Hematopoietic multipotent progenitor cell treated with erythropoietin and hydrocortisone succinate and interleukin-3 and kit ligand, for 4 days (in vitro differentiated cells): ENCODE measurements at places on chromosomes 3 and 15.

DNA sequence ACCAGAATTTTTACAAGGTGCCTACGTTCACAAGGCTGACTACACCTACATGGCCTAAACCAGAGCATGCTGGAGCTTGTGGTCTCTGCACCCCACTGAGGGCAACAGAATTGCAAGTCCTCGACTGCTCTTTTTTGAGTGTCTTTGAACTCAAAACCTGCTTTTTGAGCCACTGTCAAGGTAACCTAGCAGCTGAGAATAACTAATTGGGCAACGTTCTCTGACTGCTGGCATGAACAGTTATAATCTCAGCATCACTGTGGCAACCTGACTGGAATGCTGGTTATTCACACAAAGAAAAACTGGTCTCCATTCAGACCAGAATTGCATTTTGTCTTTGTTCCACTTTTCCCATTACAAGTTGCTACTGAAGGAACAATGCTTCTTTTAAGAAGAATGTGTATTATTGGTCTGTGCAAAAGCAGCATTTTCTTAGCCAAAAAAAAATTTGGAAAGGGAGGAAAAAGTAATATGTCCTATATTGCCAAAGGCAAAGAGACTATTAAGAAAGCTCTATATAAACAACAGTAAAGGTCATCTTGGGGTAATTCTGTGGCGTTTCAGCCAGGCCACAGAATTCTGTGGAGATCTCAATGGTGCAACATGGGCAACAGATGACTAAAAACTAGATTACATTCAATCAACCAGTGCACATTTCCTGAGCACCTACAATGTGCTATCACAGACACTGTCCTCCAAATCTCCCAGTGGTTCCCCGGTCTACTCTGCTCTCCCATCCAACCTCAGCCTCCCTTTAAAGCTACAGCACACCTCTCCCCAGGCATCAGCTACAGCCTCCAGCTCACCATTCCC lies 76.8 kb downstream of the TNIK start:
- DNase-seq = no peak

DNA sequence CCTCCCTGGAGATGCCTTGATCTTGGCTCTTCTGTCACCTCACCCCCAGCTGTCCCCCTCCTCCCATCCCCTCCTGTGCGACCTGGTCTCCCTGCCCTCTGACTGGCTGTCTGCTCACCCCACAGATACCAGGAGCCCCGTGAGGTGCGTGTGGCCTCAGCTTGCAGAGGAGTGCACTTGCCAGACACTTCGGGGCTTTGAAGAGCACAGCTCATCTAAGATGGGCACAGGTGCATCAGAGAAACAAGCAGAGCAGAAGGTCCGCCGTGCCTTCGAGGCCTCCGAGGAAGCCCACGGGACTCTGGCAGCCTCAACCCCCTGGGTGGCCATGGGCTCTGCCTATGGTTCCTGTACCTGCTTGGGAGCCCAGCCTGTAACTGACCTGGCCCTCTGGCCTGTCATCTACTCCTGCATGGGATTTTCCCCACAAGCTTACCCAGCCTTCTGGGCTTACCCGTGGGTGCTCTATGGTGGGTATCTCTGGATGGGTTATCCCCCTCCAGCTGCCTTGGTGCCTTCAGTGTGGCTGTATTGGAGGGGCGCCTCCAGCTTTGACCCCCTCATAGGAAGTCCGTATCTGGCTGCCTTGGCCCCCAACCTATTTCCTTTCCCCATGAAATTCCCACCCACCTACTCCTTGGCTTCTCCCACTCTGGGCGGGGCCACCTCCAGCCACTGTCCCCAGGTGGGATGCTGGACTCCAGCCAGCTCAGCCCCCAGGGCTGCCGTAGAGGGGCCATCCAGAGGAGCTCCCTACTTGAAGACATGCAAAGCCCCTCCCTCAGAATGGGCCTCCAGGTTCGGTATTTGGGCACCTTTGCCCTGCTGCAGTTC lies 3.8 kb downstream of the PRR23E start:
- no peak for DNase-seq

DNA sequence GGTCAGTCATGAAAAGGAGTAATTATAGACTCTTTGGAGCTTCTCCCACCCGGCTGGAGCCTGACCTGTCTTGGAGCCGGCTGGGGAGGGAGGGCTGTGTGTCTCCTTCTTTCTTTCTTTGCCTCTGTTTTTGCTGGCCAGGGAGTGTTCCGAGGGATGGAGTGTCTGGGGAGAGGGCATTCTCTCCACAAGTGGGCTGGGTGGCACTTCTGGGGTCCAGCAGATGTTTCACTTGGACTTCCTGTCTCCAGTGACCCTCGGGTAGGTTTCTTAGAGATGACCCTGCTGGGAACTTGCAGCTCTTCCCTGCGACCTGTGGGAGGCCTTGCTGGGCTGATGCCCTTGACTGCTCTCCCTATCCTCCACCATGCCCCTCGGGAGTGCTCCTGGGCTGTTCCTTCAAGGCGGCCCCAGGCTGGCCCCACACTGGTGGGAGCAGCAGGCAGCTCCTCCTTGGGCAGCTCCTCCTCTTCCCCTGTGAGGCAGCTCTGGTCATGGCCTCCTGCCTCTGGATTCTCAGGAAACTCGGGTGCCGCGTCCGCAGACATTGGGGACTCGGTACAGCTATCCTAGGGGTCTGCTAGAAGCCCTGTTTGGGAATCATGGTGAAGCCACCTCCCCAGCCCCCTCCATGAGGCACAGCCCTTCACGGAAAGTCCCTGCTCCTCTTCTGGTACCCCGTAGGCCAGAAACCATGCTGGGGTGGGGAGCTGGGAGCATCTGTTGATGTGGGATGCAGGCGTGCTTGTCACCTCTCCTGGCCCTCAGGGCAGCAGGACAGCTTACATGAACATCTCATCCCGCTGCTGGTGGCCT lies 44.9 kb downstream of the APBA2 start:
- DNase-seq = no peak

- DNase-seq = no peak
Observed at GRCh38 chr15:29690765-29691475, 131.3 kb downstream of the TJP1 start.

GRCh38 chr15:99296386-99296785 lies 45.1 kb downstream of the LRRC28 start:
- no peak for DNase-seq

DNA sequence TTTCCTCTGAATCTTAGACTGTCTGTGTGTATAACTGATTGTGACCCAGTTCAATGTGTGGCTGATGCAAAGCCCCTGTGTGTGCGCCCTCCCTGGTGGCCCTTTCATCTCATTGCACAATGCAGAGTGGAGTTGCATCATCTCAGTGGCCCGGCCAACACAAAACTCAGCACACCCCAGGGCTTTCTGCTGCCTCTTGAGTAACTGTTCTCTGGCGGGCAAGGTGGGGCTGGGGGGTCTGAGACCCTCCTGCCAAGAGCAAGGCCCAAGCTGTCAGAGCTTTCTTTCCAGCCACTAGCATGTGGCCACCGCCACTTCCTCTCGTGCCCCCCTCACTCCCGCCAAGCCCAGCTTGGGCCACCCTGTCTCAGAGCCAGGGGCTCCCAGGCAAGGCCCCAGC lies 80.7 kb upstream of the ALDH1L1 start:
- DNase-seq = peak; percentile 76

DNA sequence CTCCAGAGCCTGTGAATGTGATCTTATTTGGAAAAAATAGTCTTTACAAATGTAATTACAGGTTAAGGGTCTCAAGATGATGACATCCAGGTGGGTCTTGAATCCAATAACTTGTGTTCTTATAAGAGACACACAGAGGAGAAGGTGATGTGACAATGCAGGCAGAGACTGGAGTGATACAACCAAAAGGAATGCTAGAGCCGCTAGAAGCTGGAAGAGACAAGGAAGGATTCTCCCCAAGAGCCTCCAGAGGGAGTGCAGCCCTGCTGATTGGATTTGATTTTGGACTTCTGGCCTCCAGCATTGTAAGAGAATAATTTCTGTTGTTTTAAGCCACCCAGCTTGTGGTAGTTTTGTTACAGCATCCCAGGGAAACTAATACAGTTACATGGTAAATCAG lies 9.7 kb downstream of the MYH15 start:
- no peak for DNase-seq

GRCh38 chr3:53531749-53532148 lies 37.3 kb downstream of the CACNA1D start:
- DNase-seq = no peak

DNA sequence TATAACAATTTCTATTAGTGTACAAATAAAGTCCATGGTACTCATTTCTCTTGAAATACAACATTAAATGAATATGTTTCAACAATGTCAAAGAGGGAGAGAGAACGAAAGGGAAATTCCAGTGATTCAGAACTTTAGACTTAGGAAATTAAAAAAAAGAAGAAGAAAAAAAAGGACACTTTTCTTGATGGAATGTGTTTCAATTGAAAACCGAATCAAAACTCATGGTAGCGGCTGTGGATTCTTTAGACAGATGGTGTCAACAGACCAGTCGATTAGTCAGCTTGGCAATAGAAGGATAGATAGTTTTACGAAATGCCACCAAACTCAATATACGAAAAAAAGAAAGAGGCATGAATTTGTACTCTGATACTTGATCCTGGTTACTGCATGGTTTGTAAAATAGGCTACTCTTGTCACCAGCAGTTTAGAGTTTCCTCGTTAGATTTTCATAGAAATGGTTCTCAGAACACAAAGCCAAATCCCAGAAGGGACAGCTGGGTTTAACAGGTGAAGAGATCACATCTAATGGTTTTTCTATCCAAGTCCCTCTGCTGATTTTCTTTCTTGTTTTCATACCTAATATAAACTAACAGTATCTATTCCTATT lies 793.5 kb downstream of the ROBO1 start:
- DNase-seq = no peak

- peak; percentile 24 for DNase-seq
Observed at GRCh38 chr3:165259541-165260193, 63.5 kb upstream of the SLITRK3 start.
